ENCODE measurements at places on chromosomes 7 and 10.

DNA sequence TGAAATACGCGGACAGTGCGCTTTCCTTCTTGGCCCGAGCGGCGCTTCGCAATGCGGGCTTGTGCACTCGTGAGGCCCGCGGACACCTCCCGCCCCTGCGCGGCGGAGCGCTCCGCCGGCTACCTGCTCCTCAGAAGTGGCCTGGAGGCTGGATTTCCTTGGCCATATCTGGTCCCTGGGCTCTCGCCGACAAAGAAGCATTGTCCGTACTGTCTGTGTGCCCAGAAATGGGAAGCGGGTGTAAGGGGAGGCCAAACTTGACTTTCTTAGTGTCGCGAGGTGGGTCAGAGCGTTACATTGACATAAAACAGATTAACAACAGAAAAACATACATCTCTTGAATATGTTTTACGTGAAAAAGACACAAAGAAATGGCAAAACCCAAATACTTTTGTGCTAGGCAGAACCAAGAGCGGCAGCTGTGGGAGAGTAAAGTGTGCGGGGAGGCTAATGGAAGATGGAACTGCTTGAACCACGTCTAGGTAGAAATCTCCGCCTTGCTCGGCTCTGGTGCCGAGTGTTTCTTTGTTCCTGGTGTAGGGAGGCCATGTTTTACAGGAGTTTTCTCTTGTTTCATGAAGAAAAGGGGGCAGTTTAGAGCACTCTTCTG lies 1.4 kb downstream of the LANCL2 start:
- no peak for DNase-seq

- no peak for DNase-seq
Measured at GRCh38 chr7:66503551-66504031, 125.1 kb upstream of the KCTD7 start.

DNA sequence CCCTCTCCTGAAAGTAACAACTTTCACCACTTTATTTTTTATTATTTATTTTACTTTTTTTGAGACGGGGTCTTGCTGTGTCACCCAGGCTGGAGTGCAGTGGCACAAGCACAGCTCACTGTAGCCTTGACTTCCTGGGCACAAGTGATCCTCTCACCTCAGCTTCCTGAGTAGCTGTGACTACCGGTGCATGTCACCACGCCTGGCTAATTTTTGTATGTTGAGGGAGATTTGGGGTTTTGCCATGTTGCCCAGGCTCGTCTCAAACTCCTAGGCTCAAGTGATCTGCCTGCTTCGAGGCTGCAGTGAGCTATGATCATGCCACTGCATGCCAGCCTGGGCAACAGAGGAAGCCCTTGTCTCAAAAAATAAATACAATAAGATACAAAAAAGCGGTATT lies 14.9 kb upstream of the SLIT1 start:
- DNase-seq = no peak

DNA sequence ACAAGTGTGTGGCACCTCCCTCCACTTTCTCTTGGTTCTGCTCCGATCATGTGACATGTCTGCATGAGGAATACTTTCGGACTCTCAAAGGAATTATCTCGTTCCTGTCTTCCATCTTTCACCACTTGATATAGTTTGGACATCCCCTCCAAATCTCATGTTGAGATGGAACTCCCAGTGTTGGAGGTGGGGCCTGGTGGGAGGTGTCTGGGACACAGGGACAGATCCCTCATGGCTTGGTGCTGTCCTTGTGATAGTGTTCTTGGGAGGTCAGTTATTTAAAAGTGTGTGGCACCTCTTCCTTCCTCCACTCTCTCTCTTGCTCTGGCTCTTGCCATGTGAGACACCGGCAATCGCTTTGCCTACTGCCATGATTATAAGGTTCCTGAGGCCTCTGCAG lies 166.4 kb downstream of the GFRA1 start:
- no peak for DNase-seq

GRCh38 chr10:89302625-89303024 lies 779 bp downstream of the IFIT2 start:
- no peak for DNase-seq

DNA sequence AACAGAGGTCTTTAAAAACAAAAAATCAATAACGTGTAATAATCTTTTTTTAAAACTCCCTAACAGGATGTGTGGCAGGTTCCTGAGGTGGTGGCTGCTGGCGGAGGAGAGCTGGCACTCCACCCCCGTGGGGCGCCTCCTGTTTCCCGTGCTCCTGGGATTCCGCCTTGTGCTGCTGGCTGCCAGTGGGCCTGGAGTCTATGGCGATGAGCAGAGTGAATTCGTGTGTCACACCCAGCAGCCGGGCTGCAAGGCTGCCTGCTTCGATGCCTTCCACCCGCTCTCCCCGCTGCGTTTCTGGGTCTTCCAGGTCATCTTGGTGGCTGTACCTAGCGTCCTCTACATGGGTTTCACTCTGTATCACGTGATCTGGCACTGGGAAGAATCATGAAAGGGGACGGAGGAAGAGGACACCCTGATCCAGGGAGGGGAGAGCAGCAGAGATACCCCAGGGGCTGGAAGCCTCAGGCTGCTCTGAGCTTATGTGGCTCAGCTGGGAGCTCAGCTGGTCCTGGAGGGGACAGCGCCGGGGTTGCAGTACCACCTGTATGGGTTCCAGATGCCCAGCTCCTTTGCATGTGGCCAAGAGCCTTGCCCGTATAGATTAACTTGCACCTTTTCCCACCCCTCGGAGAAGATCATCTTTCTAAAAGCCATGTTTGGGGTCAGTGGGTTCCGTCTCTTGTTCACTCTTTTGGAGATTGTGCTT lies 16.7 kb upstream of the AZGP1 start:
- no peak for DNase-seq

- no peak for DNase-seq
Measured at GRCh38 chr10:124560377-124561105, 98.9 kb downstream of the LHPP start.

GRCh38 chr10:15280462-15280861 lies 90.6 kb downstream of the FAM171A1 start:
- DNase-seq = no peak

DNA sequence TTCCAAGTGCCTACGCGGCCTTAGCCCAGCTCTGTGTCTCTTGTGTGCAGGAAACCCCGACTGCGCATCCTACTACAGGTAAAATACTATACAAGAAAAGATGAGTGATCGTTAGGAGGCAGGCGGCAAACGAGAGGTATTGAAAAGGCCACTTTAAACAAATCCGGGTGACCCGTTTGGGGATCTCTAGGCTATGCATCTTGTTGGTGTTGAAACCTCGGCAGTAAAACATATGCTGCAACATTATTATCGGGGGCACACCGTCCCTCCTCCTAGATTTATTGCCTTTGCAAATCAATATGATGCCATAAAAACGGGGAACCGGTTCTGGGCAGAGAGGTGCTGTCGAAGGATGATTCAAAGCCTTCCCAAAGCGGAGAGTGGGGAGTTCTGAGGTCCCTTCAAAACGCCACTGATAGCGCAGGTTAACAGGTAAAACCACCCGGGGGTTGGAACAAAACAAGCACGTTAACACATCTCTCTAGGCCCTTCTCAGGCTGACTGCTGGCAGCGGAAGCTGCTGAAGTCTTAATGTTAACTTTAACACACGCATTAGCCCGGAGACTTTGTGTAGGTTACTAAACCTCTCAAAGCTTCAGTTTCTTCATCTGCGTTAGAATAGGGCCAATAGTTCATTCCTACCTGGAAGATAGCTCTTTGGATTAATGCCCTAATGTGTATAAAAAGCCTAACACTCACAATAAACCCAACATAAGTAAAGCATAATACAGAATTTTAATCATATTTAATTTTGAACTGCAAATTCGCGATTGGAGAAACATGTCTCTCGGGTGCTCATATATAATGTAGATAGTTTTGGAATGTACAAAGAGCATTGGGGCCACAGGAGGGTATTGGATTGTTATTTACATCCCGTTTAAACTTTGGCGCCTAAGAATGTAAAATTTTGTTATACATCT lies 2.6 kb upstream of the TBX20 start:
- DNase-seq = no peak

DNA sequence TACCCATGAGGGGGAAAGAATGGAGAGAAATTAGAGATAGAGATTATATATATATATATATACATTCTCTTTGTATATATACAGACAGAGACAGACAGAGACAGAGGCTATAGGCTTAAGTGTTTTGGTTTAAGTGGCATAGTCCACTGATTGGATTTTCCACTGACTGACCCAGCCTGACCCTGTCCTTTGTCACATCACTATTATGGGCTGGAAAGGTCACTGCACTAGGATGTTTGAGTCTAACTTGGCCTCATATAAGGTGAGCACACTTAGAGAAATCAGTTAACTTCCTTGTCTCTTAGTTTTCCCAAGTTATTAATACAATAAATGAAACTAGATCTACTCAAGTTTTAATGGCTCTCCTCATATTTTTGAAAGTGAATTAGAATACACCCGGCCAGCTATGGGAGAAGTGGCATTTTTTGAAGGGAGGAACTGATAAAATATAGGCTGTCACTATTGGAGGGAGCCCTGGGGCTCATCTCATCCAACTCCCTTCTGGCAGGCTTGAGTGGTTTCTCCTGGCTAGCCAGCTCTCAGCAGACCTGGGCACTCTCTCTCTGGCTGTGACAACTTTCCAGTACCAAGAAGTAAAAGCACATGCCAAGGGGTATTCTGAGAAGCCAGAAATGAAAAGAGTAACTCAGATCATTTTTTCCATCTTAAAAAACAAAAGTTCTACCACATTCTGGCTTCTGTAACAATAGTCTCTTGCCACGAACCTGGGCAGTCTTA lies 455.6 kb upstream of the ANKRD30A start:
- no peak for DNase-seq

GRCh38 chr10:32413513-32413912 lies 32.4 kb upstream of the CCDC7 start:
- DNase-seq = no peak

- DNase-seq = no peak
Measured at GRCh38 chr10:125114761-125115391, 45.5 kb downstream of the CTBP2 start.

DNA sequence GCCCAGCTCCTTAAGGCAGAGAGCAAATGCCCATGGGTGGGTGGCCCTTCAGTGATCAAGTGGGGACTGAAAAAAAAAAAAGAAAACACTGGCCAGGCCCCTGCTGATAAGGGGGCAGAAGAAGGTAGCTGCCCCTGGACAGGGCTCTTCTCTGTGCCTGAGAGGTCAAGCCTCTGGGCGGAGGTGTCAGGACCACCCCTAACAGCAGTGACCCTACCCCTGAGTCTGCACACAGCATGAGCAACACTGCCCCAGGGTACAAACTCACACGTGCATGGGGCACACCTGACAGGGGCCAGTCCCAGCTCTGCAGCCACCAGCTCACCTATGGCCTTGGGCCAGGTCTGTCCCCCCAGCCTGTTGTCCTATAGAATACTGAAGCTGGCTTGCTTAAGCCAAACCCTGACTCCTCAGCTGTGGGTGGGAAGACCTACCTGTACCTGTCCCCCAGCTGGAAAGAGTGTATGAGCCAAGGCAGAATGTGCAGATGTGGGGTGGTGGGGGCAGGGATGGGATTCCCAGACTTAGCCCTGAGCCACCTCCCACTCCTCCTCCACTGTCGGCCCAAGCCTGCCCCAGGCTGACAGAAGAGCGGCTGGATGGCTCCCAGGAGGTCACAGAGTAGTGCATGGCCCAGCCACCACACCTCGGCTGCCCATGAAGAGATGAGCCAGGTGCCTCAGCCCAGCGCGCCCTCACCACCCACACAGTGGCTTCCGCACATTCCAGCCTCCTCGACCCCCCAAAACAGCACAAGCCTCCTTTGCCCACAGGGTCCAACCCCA lies 23.7 kb downstream of the KCNH2 start:
- DNase-seq = no peak

DNA sequence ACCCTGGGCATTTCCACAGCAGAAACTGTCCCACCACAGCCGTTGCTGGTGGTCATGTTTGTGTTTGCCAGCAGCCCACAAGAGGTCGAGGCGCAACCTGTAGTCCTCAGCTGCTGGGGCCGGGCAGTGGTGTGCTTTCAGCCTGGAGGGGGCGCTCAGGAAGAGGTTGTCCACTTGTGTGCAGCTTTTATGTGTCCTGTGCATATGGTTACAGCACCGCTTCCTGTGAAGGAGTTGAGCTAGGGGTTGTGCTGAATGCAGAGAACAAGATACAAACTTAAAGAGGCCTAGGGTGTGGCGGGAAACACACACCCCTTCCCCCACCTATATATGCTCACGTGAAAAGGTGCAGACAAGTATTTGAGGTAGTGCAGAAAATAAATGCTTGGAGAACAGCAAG lies 29.5 kb upstream of the PFKFB3 start:
- DNase-seq = no peak

Data from GM10248 (cell line).